Stimulated activated CD4-positive, alpha-beta T cell treated with anti-CD3 and anti-CD28 coated beads, Interleukin-1b, Interleukin-23, amount 100 ng/mL, for 1 hour (primary cell): ENCODE measurements at places on chromosomes 4 and X.

- no peak for DNase-seq
Observed at GRCh38 chr4:138290805-138291204, 48.7 kb upstream of the SLC7A11 start.

DNA sequence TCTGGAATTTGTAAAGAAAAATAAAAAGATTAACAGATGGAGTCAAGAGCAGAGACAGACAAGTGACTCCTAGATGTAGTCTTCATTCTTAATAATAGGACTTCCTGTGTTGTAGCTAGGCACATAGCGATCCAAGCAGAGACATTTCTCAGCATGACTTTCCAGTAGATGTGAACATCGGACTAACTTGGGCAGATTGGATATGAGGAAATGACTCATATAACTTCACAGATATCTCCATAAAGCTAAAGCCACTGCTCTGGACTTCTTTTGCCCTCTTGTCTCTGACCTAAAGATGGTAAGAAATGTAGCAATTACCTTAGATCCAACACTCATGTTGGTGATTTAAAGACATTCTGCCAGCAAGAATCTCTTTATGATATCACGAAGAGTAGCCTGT lies 131.7 kb downstream of the EPHA5 start:
- no peak for DNase-seq

GRCh38 chr4:33063241-33063640 lies 2343.1 kb downstream of the PCDH7 start:
- DNase-seq: no peak

- peak; percentile 50 for DNase-seq
Observed at GRCh38 chr4:98467627-98468072, 190.8 kb downstream of the TSPAN5 start.

- no peak for DNase-seq
Observed at GRCh38 chr4:23922013-23922412, 32.2 kb upstream of the PPARGC1A start.
